Renal pelvis (tissue), 12 donors: ENCODE measurements at places on chromosomes 1 and 21. TPM values are rescaled to one million over a fixed set of nuclear protein-coding genes. Genes with fewer than 3 reads are reported as not detected.

DNA sequence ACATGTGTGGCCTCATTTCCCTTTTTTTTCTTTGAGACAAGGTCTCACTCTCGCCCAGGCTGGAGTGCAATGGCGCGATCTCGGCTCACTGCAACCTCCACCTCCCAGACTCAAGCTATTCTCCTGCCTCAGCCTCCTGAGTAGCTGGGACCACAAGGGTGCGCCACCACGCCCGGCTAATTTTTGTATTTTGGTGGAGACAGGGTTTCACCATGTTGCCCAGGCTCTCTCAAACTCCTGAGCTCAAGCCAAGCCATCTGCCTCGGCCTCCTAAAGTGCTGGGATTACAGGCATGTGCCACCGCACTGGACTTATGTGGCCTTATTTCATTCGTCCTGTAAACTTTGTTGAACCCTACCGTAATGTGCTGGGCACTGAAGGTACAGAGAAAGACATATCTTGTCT, 569 bp upstream of the WARS2 start:
- no peak for DNase-seq

GRCh38 chr1:202135221-202135721, 9.3 kb downstream of the ARL8A start:
- DNase-seq, result no peak

DNA sequence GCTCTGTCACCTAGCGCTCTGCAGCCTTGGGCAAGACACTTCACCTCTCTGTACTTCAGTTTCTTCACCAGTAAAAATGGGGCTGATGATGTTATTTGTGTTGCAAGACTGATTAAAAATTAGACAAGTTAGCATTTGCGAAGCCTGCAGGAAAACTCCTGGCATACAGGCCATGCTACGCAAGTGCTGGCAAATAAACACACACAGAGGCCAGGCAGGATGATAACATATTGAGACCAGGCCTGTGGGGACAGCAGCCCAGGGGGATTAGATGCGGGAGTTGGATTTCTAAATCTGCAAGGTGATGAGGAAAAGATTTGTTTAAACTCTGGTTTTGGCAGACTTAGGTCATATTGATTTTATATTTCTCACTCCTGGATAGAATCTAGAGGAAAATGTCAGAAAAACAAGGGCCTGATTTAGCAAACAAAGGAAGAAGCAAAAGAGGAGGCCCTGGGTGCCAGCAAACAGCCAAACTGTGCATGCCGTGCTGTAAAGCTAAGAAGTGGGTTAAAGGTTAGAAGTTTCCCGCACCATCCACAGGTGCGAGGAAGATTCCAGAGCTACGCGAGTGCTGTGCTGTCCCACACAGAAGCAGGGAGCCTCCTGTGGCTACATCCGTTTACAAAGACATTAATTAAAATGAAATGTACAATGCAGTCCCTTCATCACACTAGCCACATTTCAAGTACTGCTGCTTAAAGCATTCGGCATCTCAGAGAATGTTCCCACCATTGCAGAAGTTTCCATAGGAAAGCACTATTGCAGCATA, 532.2 kb downstream of the NPHP4 start:
- DNase-seq, result no peak

GRCh38 chr1:196209265-196209664, 399.0 kb downstream of the KCNT2 start:
- no peak for DNase-seq

DNA sequence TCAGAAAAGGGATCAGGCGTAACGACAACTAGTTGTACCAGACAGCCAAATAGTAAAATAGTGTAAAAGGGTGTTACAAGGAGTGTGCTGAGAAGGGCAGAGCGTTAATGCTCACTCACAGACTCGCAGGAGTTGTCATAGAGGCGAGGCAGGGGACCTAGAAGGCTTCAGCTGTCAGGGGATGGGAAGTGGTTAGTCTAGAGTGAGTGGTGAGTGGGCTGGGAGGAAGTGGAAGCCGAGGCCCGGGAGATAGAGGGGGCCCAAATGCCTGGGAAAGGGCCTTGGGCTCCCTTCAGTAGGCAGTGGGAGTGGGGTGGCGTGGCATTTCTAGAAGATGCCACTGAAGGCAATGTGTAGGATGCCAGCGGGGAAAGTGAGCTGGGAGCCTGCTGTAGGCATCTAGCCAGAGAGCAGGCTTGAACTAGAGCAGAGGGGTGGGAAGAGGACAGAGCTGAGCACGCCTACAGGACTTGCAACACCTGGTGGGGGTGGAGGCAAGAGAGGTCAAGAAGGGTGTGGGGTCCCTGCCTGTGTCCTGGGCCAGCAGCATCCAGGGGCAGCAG, 10.3 kb downstream of the SLC6A17 start:
- no peak for DNase-seq

- DNase-seq, result no peak
These were observed 41.9 kb downstream of the RSPH1 start for GRCh38 chr21:42453986-42454570.

GRCh38 chr1:79845936-79846335, 839.4 kb upstream of the ADGRL4 start:
- no peak for DNase-seq

GRCh38 chr1:167219646-167220536, 795 bp upstream of the POU2F1 start:
- DNase-seq, result peak; percentile 89

GRCh38 chr1:167491586-167492461, 26.5 kb downstream of the CD247 start:
- no peak for DNase-seq

GRCh38 chr1:204092632-204093420, 19.9 kb downstream of the SOX13 start:
- DNase-seq, result no peak

DNA sequence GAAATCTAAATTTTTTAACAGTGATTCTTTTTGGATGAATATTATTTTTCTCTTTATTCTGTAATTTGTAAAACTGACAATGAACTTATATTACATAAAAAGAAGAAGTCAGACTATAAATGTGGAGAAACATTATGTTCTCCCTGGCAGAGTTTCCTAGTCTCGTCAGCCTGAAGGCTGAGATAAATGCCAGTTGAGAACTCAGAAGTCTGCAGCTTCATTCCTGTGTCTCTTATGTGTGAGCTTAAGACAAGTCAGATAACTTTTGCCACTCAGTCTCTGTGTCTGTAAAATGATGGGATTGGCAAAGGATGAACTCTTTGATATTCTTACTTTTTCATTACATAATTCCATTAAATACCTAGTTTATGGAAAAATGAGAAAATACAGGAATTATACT, 568.8 kb upstream of the ZRANB2 start:
- DNase-seq, result no peak

GRCh38 chr1:75529488-75529887, 81.4 kb downstream of the SLC44A5 start:
- no peak for DNase-seq

DNA sequence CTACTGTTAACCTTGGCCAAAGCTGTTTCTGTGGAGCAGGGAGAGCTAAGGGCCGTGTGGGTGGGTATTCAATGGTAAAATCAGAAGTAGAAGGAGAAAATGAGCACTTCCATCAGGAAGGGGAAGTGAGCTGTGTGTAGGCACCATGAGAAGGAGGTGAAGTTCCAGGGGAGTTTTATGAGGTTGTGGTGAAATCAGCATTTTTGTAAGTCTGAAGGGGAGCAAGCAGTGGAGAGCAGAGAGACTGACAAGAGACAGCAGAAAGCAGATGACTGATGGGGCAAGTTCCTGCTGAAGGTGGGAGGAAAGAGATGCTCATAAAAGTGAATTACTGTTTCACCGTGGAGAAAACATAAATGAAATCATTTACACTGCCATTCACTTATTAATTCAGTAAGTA, 2.7 kb upstream of the GPR88 start:
- no peak for DNase-seq

DNA sequence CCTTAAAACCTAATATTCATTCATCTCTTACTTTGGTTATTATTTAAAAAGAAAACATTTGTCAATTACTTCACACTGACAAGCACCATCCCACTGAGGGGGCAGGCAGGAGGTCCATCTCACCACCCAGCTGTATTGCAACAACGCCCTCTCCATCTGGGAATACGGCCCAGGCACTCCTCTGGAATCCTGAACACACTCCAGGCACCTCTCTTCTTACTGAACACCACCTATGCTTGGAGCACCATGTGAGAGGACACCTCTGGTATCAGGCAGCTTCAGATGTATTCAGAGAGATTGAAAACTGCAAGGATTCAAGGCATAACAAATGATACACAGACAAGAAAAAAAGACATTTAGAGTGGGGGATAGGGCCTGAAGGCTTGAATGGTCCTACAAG, 147.1 kb downstream of the CACNA1E start:
- no peak for DNase-seq

DNA sequence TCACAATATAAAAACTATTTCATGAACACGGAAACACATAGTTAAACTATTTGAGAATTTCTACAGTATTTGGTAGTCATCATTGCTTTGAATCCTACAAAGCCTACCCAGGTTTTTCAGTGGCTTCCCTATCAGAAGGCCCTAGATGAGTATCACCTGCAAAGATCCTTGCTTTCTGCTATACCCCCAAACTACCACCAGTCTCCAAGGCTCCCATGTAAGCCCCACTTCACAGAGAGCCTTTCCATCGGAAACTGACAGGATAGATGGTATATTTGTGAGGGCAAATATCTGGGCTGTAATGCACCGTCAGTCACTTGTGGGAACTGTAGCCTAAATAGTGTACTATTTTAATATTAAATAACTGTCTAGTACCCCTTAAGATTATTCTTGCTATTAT, 674.3 kb downstream of the BRINP3 start:
- no peak for DNase-seq

- no peak for DNase-seq
These were observed 393.4 kb downstream of the MATN1 start for GRCh38 chr1:30329802-30330557.

DNA sequence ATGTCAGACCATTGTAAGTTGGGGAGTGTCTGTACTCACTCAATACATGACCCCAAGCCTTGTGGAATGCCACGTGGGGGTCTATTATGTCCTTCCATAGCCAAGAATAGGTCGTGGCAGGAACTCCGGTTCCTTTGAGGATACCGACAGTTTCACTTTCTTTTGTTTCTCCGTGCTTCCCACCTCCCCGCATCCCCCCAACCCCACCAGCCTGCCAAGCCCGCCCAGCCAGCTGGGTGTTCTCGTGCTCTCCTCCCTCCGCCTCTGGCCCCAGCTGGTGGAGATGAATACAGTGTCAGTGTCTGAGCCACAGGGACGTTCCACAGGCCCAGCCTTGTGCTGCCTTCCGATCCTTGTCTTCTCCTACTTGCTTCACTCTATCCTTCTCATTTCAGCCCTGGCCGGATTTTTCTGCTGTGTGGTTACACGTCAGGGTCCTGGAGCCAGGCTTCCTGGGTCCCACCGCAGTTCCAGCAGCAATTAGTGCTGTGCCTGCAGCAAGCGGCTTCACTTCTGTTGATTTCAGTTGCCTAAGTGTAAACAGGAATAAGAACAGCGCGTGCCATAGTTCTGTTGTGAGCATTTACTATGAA, 4.1 kb upstream of the AGTRAP start:
- peak; percentile 76 for DNase-seq

GRCh38 chr1:9865724-9866123, 42.0 kb upstream of the CLSTN1 start:
- DNase-seq, result no peak

GRCh38 chr1:181676269-181676668, 193.0 kb downstream of the CACNA1E start:
- peak; percentile 9 for DNase-seq

DNA sequence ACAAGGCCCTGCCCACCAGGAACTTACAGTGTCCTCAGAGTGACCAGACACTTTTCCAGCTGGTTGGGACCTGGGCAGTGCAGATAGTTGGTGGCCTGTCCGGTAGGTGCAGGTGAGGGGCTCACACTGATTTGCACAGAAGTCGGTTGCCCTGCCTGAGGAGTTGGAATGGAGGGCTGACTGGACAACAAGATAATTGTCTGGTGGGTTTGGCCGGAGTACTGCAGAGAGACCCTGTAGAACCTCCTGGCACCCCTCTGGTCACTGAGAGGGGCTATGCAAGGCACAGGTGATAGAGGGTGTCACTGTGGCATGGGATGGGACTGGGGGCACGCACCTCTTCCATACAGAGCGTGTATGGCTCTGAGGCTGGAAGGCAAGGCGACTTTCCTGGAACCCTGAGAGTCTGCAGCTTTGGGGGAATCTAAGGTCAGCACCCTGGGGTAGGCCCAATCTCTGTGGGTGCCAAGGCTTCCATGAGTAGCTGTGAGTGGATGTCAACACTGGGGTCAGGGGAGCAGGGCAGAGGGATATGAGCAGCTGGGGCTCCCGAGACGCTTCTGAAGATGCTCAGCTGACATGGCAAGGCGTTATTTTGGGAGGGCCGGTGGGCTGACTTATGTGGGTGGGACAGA, 7.6 kb upstream of the PLA2G2D start:
- DNase-seq, result no peak

GRCh38 chr21:44869781-44870747, 3.4 kb downstream of the PTTG1IP start:
- no peak for DNase-seq

Gene LRRC8D
- 41.8 TPM for polyA plus RNA-seq

Gene FCGR1A
- polyA plus RNA-seq, result 2.0 TPM

Gene TAL1
- 4.5 TPM for polyA plus RNA-seq

Gene EPHA8
- 4.5 TPM for polyA plus RNA-seq

Gene SLC5A9
- 3.5 TPM for polyA plus RNA-seq

Gene CACNA1S
- 0.76 TPM for polyA plus RNA-seq

Gene OR10Z1
- 0.04 TPM for polyA plus RNA-seq

Gene SFN
- polyA plus RNA-seq, result 1.1 TPM

Gene SNRNP40
- 75.1 TPM for polyA plus RNA-seq

Gene STK40
- 48.5 TPM for polyA plus RNA-seq

Gene VASH2
- polyA plus RNA-seq, result 21.5 TPM

Gene OR2W3
- polyA plus RNA-seq, result 0.24 TPM
